Epithelial cell of umbilical artery (primary cell): ENCODE measurements at places on chromosomes 16 and 17. TPM values are rescaled to one million over a fixed set of nuclear protein-coding genes. Genes with fewer than 3 reads are reported as not detected.

Gene PLA2G10
- not detected in 2 replicates for total RNA-seq

Gene PIMREG
- 26.0 and 31.2 TPM in 2 replicates for total RNA-seq

Gene DHX38
- total RNA-seq: 68.5 and 72.1 TPM in 2 replicates

Gene KRT27
- total RNA-seq: not detected in 2 replicates

Gene ZP2
- total RNA-seq: not detected in 2 replicates

Gene DYNLRB2
- total RNA-seq: not detected in 2 replicates

Gene TMC7
- total RNA-seq: 2.6 and 3.5 TPM in 2 replicates
